ENCODE measurements at places on chromosomes 7 and 10.
A peak's percentile ranks its signal among the peaks of the same experiment; 100 is the strongest.

GRCh38 chr7:110010359-110010758 lies 1080.6 kb upstream of the LRRN3 start:
- DNase-seq: no peak

GRCh38 chr7:139534096-139534495 lies 10.6 kb downstream of the CLEC2L start:
- DNase-seq: no peak

- DNase-seq: no peak
Measured at GRCh38 chr10:26031300-26031699, 97.3 kb downstream of the MYO3A start.

DNA sequence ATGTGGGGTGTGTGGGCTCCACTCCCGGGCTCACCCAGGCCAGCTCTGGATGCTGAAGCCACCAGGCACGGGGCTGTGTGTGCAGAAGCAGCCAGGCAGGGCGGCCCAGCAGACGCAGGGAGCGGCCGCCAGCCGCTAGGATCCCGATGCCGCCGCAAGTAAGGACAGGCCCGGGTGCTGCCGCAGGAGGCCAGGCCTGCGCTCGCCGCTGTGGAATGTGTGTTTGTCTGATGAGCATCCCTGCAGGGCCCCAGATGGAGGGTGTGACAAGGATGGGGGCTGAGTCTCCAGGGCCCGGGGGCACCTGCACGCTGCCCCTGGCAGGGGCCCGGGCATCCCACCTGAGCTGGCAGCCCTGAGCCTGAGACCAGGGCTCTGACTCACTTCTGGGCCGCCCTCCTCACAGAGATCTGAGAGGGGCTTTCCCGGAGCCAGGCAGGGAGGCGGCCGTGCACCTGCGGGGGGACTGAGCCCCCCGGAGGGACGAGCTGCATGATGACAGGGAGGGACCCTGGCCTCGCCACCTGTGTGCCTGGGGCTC lies 101.5 kb downstream of the FOXL3 start:
- no peak for DNase-seq

DNA sequence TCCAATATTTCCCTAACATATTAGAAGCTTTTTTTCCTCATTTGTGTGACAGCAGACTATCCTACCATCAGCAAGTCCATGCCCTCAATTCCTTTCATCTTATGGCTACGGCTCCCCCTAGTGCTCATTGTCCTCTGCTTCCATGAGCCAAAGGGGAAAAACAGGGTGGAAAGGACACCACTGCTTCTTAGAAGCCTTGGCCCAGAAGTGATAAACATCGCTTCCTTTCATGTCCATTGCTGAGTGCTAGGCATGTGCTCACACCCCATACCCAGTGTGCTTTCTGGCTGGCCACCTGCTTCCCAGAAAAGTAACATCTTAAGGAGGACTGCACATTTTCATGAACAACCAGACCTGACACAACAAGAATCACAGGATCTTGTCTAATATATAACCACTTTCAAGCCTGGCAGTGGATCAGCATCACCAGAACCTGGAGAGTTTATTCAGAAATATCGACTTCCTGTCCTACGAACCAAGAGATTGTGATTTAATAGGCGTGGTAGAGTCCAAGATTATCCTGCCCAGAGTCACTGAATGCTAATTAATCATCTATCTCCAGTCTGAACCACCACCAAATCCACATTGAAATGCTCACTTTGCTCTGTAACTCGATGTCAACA lies 650.5 kb upstream of the SORCS1 start:
- peak; percentile 63 for DNase-seq

GRCh38 chr10:83691791-83692596 lies 447.3 kb upstream of the GHITM start:
- no peak for DNase-seq

DNA sequence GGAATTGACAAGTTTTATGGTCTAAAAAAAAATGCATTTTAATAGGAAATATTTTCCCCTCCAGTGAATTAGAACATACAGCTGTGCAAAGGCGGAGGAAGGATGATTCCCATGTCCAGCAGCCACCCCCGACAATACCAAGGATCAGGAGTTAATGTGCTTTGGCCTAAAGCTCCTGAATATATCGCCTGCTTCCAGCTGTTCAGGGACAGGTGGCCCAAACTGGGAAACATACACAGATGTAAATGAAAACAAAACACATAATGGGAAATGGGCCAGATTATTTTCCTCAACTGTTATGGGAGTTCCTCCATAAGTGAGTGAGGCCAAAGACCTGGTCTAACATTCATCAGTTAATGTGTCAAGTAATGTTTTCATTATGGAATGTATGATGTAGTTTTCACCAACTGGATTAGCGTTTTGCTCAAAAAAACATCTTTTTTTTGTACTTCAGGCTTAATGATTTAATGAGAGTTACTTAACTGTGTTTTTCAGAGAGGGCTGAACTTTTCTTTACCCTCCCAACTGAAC lies 55.1 kb upstream of the LAMB1 start:
- DNase-seq: no peak

DNA sequence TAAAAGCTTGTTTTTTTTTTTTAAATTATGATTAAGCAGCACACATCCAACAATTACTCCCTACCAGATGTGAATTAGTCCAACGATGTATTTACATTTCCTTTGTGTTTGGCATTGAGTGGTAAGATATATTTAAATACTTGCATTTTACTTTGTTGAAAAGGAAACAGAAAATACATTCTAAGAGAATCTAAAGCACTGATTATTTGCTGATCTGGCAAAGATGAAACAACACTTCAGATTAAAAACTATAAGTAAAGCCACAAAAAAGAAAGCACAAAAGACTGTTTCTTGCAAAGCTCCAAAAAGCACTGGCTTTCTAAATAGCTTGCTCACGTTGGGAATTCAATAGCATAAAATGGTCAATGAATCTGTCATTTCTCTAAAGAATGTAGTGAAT lies 466.5 kb downstream of the PHTF2 start:
- no peak for DNase-seq

GRCh38 chr7:39187130-39187529 lies 209.4 kb downstream of the POU6F2 start:
- DNase-seq: no peak

DNA sequence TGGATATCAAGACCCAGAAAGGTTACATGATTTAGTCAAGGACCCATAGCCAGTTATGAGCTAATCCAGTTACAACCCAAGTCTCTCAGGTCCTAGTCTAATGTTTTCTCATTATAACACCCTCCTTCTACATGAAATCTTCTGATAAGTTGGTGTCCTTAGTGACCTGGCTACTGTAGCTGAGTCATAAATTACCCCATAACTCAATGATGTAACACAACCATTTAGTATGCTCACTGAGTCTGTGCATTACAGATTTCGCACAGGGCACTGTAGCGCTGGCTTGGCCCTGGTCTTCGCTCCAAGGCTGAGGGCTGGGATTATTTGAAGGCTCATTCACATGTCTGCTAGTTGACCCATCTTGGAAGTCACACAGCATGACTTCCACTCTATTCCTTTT lies 36.0 kb upstream of the GLCCI1 start:
- no peak for DNase-seq

Measured in AG08395 (cell line).